ENCODE measurements at places on chromosomes 3 and 15.

DNA sequence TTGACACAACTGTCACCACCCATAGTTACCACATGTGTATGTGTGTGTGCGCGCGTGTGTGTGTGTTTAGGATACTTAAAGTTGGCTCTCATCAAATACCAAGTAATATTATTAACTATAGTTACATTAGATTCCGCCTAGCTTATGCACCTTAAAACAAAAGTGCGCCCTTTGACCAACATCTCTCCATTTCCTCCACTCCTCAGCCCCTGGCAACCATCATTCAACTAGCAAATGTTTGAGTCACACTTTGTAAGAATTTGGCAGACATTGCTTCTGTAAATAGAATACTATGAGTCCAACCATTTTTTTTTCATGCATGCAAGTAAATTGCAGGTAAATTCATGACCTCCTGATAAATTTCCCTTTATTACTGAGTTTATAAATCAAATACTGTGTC, 169.3 kb downstream of the GBE1 start:
- no peak for DNase-seq

GRCh38 chr3:149332771-149333170, 665 bp downstream of the TM4SF18 start:
- no peak for DNase-seq

GRCh38 chr3:194045289-194045688, 90.7 kb upstream of the HES1 start:
- DNase-seq: no peak

DNA sequence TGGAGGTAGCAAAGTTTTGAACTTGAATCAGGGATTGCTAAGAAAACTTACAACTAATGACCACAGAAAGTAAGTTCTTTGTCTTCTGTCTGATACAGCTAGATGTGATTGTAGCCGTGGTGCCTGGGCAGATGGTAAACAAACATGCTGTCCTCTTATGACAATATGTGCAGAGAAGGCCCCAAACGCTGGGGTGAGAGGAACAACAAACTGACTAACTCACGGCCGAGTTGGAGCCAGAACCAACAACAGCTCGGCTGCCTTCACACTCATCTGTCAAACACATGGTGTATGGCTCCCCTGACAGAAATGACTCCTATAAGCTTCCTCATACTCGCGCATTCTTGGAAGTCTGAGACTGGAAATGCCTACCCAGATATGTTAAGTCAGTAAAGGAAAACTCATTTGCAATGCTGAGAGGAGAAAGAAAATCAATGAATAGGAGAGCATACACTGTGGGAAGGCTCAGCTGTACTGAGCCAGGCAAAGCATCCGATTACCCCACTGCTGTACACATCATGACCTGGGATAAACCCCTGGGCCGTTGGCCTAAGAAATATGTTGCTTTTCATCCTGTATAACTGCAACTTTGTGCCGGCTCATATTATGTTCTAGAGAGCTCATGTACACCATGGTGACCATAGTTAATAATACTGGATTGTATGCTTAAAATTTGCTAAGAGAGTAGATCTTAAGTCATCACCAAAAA, 5.7 kb downstream of the THBS1 start:
- no peak for DNase-seq

GRCh38 chr3:141389703-141390102, 21.4 kb downstream of the ZBTB38 start:
- no peak for DNase-seq

DNA sequence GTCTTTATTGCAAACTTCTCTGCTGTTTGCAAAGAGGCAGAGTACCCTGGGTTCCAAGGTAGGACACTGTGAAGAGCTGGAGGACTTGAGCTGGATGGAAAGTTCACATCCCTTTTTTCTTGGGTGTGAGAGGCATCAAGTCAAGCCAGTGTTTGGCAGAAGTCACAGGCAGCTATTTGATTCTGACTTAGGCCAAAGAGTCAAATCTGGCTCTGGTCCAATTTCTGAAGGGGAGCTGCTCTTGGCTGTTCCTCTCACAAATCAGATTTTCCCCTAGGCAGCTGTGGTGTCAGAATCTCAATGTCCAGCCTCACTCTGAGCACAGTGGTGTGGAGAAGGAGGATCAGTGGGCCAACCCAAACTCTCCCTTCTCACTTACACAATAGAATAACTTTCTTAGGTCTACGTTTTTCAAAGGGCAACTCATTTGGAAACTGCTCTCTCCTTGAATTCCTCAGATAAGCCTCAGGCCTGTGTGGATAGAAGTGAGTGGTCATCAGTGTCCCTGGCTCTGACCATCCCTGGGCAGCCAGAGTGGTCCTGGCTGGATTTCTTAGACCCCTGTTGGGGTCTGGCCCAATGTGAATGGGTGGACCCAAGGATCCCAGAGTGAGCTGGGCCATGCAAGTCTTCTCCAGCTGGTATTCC, 18.2 kb upstream of the AMOTL2 start:
- DNase-seq: no peak

DNA sequence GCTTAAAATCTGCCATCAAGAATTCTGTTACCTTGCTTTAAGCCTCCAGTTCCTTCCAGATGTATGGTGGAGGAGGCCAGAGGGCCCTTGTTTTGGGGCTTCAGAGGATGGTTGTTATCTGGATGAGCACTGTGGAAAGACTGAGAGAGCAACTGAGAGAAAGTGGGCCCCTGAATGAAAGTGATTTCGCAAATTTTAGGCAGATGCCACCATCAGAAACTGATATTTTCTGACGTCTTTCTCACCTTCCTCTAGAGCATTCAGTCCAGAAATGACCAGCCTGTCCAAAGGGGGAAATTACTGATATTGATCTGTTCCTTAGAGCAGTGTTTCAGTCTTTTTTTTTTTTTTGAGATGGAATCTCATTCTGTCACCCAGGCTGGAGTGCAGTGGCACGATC, 13.4 kb downstream of the B3GNT5 start:
- no peak for DNase-seq

DNA sequence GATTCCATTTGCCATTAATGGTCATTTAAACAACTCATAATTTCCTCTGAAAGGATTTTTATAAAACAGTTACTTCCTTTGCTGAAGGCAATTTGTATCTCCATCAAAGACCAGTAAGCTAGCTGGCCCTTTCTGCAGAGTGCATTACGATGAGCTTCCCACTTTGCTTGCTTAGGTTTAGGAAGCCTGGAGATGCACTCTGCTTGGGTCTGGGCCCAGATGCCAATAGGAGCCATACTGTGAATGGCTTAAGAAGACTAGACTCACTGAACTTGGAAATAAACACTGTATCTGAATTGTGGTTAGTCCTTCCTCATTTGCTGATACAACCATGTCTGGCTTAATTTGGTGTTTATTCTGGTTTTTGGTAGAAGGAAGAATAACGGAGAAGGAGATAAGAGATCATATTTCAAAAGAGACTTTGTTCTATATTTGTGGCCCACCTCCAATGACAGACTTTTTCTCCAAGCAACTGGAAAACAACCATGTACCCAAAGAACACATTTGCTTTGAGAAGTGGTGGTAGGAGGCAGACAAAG, 38.1 kb downstream of the OXNAD1 start:
- DNase-seq: no peak

DNA sequence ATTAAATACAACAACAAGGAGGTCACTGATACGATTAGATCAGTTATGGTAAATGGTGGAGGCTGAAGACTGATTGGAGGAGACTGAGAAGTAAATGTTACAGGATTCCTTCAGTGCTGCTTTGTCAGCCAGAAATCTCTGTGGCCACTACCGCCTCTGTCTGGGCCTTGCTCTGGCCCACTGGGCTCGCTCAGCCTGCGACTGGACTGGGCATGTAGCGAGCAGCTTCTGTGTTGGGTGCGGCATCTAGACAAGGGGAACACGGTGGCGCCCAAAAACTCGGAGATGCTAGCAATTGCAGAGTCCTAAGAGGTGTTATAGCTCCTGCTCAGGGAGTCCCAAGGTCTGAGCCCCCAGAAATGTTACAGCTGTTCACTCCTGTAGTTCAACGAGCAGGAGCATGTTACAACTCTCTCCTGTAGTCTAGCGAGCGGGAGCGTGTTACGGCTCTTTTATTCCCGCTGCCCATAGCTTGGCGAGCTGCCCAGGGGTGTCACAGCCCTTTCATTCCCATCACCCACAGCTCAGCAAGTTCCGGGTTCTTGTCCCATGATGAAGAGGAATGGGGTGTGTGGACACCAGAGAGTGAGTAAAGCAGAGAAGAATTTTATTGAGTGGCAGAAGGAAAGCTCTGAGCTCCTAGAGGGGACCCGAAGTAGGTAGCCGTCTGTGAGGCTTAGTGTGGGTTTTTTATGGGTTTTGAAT, 24.7 kb downstream of the SLC15A2 start:
- DNase-seq: no peak

- DNase-seq: no peak
Measured at GRCh38 chr3:8201886-8202285, 299.7 kb upstream of the LMCD1 start.

GRCh38 chr3:133562376-133562775, 11.1 kb upstream of the CDV3 start:
- DNase-seq: no peak

- no peak for DNase-seq
Measured at GRCh38 chr3:100776746-100777145, 67.5 kb downstream of the TFG start.

GRCh38 chr15:43277901-43278300, 11.2 kb upstream of the TGM5 start:
- DNase-seq: no peak

DNA sequence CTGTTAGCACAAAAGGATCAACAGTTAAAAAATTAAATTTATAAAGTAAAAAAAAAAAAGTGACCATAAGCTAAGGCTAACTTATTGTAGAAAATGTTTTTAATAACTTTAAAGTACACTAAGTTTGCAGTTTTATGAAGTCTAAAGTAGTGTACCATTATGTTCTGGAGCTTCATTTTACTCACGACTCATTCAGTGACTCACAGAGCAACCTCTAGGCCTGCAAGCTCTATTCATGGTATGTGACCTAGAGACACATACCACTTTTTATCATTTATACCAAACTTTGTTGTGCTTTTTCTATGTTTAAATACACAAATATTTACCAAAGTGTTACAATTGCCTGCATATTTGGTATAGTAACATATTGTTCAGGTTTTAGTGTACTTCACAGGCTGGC, 1552.3 kb downstream of the OTOL1 start:
- no peak for DNase-seq

GRCh38 chr15:98776607-98777281, 128.4 kb downstream of the IGF1R start:
- no peak for DNase-seq

DNA sequence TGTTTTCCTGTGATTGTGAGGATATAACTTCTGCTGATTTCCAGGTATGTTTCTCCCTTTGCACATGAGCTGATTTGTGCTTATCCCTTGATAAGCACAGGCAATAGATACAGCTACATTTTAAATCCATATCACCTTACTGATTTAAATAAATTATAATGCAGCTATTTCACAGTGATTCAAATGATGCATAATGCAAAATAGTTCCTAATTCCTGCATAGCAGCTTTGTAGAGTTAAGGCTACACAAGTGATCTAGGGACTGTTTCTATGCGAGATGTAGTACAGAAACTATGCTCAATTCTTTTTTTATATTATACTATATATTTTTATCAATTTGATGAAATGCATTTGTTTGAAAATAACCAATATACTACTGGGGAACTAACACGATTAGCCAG, 334.2 kb downstream of the LRTM1 start:
- DNase-seq: no peak

DNA sequence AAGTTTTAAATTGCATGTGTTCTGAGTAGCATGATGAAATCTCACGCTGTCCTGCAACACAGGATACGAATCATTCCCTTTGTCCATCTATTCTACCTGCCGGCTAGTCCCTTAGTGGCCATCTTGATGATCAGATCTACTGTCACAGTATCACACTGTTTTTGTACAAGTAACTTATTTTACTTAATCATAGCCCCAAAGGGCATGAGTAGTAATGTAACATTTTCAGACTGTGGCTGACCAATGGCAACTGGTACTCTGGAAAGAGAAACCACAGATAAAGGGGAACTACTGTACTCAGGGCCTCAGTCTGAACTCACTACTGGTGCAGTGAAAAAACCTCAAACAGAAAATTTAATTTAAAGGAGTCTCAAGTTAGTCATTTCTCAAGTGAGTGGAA, 127.3 kb upstream of the MRPL3 start:
- no peak for DNase-seq

DNA sequence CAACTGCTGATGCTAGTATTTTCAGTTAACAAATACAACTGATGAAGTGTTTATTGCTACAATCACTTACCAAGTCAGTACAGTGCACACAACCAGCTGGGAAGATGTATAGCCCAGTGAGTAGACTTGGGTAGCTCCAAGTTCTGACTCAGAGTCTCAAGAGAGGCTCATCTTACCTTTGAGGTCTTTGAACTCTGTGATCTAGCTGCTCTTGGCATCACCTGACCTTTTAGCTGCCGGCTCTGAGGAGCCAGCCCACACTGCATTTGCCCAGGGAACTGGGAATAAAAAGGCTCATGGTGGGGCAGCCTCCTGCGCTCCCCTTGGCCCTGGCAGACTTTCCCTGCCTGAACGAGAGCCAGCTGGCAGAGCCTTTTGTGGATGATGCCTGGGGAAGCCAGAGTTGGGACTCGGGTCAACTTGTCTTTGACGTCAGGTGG, 82.6 kb downstream of the CEMIP start:
- no peak for DNase-seq

DNA sequence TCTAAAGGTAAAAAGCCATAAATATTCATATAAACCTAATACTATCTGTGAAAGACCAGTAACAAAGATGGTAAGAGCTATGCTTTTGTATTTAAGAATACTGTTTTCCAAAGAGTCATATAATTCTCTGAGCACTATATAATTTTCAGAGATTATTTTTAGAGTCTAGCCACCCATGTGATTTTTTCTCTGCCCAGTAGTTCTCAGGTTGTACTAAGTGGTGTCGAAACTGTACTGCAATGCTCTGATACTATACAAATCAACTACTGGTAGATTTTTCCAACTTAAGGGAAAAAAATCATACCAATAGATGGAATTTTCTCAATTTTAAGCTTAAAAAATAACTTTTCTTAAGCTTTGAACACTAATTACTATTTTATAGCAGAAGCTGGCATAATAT, 104.8 kb downstream of the MYO5A start:
- no peak for DNase-seq

DNA sequence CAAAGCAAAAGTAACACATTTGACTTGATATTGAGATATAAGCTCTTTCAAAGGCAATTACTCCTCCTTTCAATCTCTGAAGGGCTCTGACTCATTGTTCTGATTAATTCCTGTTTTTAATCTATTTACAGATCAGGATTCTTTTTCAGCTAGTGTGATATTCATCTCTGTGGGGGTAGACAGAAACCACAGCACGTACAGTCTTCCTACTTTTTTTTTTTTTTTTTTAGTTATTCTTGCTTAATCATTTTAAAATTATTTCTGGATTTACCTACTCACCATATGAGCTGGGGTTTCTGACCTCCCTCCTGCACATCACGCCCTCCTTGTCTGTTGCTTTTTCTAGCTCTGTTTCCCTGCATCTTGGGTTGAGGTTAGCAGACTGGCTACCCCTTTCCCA, 1.4 kb downstream of the CNTN3 start:
- DNase-seq: no peak

- DNase-seq: no peak
Measured at GRCh38 chr15:64341961-64342360, 14.0 kb downstream of the CSNK1G1 start.

GRCh38 chr3:45911511-45912226, 25.3 kb downstream of the CCR9 start:
- no peak for DNase-seq

All from stimulated activated CD4-positive, alpha-beta T cell treated with anti-CD3 and anti-CD28 coated beads, TNF-alpha, amount 100 ng/mL, for 1 hour (primary cell).